ENCODE measurements at places on chromosomes 13 and 19.

DNA sequence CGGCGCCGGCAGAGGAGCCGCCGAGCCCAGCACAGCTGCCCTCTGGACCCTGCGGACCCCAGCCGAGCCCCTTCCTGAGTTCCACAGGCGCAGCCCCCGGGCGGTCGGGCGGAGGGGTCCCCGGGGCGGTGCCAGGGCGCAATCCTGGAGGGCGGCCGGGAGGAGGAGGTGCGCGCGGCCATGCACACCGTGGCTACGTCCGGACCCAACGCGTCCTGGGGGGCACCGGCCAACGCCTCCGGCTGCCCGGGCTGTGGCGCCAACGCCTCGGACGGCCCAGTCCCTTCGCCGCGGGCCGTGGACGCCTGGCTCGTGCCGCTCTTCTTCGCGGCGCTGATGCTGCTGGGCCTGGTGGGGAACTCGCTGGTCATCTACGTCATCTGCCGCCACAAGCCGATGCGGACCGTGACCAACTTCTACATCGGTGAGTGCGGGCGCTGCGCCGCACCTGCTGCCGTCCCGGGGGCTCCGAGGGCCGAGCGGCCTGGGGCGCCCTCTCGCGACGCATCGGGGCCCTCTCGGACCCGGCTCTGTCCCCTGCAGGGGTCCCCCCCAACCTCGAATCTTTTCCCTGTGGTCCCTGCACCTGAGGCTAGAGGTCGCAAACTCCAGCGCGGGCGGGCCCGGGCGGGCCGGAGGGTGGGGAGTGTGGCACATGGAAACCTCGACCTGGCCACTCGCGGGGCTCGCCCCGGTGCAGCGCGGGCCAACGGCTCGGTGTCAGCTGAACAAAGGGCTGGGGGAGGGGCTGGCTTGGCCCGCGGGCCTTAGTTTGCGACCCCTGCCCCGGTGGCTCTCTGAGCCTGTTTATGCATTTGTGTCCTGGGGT is at the start of gene KISS1R:
KISS1R (plus strand) TSS at position 11 of the 829 bp plus-strand sequence; CDS start at position 181, 170 bp downstream.
- no peak within 1 kb of the TSS for H3K27ac ChIP-seq
- H3K4me3 ChIP-seq: no peak within 1 kb of the TSS
- no peak for DNase-seq
- H3K36me3 ChIP-seq: no peaks in the 10 kb centered on the region
- no peaks in the 10 kb centered on the region for H3K4me1 ChIP-seq

GRCh38 chr19:47618771-47619170 is 9.8 kb downstream of the BICRA start:
- peaks cover 16% of the 10 kb centered on the region for H3K36me3 ChIP-seq
- DNase-seq: no peak
- no peaks in the 10 kb centered on the region for H3K27me3 ChIP-seq

DNA sequence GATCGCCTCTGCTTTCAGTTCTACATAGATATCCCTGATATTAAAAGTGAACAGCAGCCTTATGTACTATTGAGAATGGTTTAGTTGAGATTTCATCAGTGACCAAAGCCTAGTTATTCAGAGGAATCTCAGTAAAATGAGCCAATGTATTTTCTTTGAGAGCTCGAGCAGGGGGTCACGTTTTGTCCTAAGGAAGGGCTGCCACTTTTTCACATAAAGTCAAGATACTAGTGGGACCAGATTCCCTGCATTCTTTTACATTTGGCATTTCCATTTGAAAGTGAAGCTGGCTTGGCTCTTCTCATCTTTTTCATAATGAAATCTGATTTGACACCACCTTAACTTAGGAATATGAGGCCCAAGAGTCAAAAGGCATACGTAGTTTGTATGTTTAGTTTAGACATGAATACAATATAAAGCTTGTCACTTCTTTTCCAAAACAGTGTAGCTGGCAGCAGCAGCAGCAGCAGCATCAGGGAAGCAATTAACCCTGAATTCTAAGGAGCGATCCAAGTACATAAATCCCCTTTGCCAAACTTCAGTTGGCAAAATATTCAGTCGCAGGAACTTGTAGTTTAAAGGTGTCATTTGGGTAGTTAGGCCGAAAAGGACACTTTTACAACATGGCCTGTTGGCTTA is 1752.2 kb upstream of the PCDH20 start:
- no peaks in the 10 kb centered on the region for H3K36me3 ChIP-seq
- H3K27ac ChIP-seq: no peak overlapping the region
- no peak overlapping the region for H3K4me3 ChIP-seq
- H3K4me1 ChIP-seq: no peaks in the 10 kb centered on the region
- peaks cover 2% of the 10 kb centered on the region for H3K27me3 ChIP-seq
- DNase-seq: no peak

DNA sequence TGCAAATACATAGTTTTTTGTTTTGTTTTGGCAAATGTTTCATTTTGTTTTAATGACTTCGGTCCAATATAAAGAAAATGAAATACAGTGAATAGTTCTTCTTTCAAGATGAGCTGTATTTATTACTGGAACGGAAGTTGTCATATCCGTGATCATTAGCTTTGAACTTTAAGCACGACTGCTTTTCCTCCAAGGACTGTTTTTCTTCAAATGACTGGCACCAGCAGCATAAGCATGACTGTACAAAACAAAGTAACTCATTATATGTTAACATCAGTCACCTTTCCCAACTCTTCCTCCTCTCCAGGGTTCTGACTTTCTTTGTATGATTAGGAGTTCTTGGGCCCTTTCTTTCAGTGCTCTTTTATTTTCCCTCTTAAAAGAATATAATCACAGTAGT is 20.5 kb downstream of the EDNRB start:
- no peaks in the 10 kb centered on the region for H3K4me1 ChIP-seq
- H3K4me3 ChIP-seq: no peak overlapping the region
- peaks cover 6% of the 10 kb centered on the region for H3K27me3 ChIP-seq
- H3K27ac ChIP-seq: no peak overlapping the region
- no peaks in the 10 kb centered on the region for H3K36me3 ChIP-seq

DNA sequence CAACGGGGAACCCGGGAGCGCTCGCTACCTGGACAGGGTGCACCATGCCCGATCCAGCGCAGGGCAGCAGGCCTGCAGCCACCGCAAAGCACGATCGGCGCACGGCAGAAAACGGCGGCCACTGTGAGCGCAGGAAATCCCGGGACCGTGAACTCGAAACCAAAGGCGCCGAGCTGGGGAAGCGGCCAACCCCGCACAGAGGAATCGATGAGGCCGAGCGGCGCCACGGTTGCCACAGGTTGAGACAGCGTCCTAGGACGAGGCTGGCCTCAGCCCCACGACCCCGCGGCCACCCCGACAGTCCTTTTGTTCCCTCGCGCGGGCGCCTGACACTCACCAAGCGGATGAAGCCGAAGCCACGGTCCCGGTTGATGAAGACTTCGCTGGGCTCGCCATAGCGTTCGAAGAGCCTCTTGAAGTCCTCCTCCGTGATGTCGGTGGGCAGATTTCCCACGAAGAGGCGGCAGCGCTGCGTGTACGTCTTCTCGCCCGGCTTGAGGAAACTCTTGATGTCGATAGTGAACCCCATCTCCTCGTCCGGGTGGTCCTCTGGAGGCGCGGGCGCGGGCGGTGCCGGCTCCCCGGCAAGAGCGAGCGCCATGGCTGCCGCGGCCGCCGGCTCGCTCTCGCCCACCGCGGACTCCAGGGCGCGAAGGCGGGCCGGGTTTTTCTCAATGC is 557 bp downstream of the PSPC1 start:
- peaks cover 13% of the 10 kb centered on the region for H3K4me1 ChIP-seq
- H3K27me3 ChIP-seq: no peaks in the 10 kb centered on the region
- H3K4me3 ChIP-seq: peak overlapping the region; percentile 89

GRCh38 chr19:46353730-46354528 is 7.0 kb downstream of the PPP5C start:
- H3K27me3 ChIP-seq: no peaks in the 10 kb centered on the region
- H3K36me3 ChIP-seq: peaks cover 72% of the 10 kb centered on the region
- peaks cover 35% of the 10 kb centered on the region for H3K4me1 ChIP-seq
- H3K27ac ChIP-seq: no peak overlapping the region
- H3K4me3 ChIP-seq: no peak overlapping the region

GRCh38 chr19:40305403-40305802 is 20.3 kb upstream of the AKT2 start:
- H3K27me3 ChIP-seq: no peaks in the 10 kb centered on the region
- peak; percentile 92 for DNase-seq
- peaks cover 8% of the 10 kb centered on the region for H3K4me1 ChIP-seq
- H3K27ac ChIP-seq: no peak overlapping the region

DNA sequence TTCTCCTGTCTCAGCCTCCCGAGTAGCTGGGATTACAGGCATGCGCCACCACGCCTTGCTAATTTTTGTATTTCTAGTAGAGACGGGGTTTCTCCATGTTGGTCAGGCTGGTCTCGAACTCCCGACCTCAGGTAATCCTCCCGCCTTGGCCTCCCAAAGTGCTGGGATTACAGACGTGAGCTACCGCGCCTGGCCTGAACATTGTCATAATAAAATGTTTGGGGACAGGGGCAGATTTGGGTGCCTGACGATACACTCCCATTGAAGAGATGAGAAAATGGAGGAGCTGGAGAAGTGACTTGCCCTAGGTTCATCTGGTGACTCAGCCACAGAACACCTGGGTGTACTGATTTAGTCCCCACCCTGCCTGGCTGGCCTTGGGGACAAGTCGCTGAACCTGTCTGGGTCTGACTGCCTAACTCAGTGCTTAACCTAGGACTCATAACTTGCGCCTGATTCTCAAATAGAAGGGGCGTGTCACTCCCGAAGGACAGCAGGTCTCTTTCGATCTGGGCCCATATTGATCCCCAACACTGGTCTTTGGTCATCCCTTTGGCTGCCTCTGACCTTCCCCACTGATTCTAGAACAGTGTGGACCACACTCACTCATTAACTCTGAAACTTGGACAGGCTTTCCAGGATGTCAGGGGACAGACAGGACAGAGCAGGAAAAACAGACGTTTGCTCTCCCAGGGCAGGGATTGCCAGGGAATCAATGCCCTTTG is 7.6 kb upstream of the BICRA start:
- H3K27me3 ChIP-seq: no peaks in the 10 kb centered on the region
- no peak for DNase-seq
- H3K4me3 ChIP-seq: peak overlapping the region; percentile 97
- H3K4me1 ChIP-seq: peaks cover 25% of the 10 kb centered on the region

- peaks cover 44% of the 10 kb centered on the region for H3K27me3 ChIP-seq
- H3K27ac ChIP-seq: no peak overlapping the region
- no peak overlapping the region for H3K4me3 ChIP-seq
Measured at GRCh38 chr19:39307046-39307821, 11.0 kb downstream of the IFNL1 start.

DNA sequence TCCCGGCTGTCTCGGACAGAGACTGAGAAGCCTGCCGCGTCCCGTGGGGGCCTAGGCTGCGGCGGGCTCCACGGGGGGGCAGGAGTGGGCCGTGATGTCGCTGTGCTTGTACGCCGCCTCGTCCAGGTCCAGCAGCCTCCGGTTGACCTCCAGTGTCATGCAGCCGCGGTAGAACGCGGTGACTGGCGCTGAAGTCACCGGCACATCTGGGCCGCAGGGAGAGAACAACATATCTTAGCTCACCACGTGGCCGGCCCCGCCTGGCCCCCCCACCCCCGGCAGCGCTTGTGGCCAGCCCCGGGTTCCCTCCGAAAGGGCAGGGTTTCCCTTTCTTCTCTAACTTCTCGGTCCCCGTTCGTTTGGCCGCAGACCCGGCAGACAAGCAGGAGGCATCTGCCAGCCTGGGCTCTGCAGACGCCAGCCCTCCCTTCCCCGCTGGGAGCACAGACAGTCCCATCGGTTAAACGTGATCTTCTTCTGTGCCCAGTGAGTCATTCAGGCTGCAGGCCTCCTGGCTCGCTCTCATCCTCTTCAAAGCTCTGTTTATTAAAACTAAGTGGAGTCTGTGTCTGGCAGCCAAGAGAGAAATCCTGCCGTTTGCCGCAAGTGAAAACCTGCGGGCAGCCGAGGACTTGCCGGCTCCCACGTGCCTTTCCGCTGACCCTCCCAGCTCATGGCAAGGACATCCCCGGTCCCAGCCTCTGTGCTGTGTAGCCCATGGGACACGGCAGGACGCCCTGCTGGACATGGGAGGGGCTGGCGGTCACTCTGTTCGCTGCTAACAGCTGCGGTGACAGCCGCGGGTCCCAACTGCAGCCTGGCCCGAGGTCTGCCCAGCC is 42.8 kb downstream of the GAS6 start:
- no peaks in the 10 kb centered on the region for H3K27me3 ChIP-seq
- peaks cover 29% of the 10 kb centered on the region for H3K4me1 ChIP-seq

DNA sequence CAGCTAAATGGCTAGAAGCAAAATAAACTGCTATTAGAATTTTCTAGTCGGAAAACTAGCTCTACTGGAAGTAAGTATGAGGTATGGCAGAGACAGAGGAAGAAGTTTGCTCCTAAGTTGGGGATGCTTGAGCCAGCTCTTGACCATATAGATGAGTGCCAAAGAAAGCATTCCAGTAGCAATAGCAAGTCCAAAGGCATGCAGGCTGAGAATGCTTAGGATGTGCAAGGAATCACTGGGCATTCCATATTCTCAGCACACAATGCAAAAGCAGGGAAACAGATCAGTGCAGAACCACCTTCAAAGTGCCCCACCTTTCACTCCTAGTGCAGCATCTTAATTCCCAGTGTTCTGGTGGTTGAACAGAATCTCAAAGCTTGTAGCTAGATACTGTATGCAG is 32.9 kb downstream of the SERTM1 start:
- peaks cover 38% of the 10 kb centered on the region for H3K27me3 ChIP-seq
- H3K4me1 ChIP-seq: no peaks in the 10 kb centered on the region
- H3K36me3 ChIP-seq: no peaks in the 10 kb centered on the region
- DNase-seq: no peak

DNA sequence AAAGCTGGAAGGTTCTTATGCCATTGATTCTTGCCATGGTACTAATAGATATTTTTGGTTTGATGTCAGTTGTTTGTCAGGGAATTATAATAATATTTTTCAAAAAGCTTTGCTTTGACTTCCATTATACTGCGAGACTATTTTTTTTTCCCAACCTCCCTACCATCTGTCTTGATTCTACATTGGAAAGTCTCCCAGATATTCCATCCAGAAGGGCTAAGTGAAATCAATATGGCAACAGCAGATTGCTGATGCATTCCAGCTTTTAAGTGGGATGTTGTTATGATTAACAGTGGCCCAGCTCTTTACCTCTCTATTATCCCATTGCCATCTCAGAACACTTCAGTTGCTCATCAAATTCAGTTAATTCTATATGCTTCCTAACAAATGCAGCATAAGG is 247.4 kb downstream of the OXGR1 start:
- no peak for DNase-seq
- H3K4me1 ChIP-seq: no peaks in the 10 kb centered on the region
- no peaks in the 10 kb centered on the region for H3K27me3 ChIP-seq
- no peak overlapping the region for H3K27ac ChIP-seq
- no peak overlapping the region for H3K4me3 ChIP-seq
- no peaks in the 10 kb centered on the region for H3K36me3 ChIP-seq

Data from MCF 10A (cell line).